ENCODE measurements at places on chromosomes 16 and 17.

DNA sequence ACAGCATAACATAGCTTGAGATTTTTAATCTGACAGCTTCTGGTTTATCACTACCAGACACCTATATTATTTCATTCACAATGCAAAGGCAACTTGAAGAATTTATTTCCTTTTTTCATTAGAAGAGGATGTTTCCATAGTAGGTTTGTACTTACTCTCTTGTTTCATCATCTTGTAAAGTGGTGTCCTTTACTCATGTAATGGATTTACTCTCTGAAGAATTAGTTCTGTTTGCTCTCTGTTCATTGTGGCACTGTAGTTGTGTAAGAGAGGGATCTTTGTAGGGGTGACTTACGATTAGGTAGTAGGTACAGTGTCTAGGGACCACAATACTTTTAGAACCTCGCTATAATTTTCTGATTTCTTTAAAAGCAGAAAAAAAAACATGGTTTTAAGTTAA is 256.1 kb downstream of the BCAS3 start:
- no peak for DNase-seq

DNA sequence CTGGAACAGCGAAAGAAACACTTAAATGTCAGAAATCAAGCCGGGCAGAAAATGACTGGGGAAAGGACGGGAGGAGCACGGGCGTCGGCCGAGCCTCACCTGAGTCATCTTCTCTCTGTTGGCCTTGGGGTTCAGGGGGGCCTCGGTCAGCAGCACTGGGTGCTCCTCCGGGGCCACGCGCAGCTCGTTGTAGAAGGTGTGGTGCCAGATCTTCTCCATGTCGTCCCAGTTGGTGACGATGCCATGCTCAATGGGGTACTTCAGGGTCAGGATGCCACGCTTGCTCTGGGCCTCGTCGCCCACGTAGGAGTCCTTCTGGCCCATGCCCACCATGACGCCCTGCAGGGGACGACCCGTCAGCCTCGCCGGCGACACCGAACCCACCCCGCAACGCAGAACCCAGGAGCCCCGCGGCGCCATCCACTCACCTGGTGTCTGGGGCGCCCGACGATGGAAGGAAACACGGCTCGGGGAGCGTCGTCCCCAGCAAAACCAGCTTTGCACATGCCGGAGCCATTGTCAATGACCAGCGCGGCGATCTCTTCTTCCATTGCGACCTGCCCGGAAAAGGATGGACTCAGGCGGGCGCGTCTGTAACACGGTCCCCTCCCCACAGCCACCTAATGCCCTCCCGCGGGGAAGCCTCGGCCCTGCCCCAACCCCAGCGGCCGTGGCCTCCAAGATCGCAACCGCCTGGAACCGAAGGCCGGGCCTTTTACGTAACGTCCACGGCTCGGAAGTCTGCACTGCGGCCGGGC is 616 bp downstream of the ACTG1 start:
- peak; percentile 58 for DNase-seq

DNA sequence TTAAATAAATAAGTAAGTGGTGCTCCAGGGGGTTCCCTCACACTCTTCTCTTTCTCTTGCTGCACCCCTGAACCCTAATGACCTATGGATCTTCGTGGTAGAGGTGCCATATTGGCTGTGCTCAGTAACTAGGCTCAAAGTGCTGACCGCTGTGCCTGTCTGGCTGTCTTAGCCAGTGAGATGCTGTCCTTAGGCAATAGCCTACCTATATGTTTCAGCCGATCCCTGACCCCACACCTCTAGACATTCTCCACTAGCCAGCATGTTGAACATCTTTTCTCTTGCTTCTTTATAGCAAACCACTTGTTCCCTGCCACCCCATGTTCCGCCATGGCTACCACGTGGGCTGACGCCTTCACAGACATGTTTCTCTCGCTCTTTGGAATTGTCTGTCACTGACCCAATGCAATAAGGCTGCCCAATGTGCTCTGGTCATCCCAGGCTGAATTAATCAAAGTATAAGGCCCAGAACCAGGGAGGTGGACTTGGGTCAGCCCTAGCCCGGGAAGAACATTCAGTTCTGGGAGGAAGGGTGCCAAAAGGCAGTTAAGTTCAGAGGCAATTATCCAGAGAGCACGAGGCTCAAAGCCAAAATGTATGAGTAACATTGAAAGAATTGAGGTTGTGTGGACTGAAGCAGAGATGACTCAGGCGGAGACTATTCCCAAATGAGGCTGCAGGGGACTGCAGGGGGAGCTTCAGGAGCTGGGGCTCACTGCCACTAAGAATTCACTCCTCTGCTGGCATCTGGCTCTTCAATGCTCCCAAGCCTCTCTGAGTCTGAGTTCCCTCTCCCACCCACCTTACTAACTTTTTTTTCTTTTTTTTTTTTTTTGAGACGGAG is 28.7 kb upstream of the TNRC6A start:
- DNase-seq, result peak; percentile 98

DNA sequence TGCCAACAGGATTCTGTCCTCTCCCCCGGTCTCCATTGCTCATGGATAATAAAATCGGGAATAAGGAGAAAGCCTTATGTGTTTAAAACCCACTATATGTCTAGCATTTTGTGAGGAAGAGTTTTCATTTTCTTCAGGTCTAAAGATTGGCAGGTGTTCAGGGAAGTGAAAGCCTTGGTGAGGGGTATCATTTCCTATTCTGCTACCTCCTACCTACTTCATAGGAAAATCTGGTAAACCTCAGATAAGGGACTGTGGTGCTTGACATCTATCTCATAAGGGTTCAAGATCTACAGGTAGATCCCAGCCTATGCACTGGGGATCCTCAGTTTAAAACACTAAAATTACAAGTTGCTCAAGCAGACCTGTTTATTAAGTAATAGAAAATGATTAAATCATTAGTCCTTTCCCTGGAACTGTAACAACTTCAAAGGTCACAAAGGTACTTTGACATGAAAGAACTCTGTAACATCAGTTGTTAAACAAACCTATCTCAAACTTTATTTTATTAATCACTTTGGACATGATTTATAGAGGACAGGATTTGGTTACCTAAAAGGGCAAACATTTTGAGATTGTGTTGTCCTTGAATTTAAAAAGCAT is 6.5 kb downstream of the MOSMO start:
- no peak for DNase-seq

DNA sequence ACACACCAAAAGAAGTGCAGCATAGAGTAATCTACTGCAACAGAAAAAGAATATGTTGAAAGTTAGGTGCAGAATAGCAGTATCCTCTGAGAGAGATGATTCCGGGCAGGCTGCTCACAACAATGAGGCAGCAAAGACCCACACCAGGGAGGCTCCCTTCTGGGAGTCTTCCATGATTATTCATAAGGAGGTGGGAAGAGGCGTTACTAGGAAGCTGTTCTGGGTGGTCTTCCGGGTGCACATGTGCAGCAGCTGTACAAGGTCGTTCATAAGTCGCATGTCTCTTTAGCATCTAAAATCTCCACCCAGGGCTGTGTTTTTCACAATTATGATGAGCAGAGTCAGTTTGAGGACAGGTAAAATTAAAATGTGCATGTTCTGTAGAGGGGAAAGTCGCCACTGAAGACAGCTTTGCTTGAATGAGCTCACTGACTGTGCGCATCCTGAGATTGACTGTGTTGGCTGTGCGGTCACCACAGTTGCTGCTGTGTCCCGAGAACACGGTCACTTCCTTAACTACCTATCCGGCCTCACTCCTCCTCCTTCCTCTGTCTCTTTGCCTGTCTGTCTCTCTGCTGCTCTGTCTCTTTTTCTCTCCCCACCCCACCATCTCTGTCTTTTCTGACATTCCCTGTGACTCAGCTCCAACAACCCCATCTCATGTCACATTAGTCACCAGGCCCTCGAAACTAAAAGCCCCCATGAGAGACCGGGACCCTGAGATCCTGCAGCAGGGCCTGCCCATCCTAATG is 125.5 kb upstream of the HSBP1 start:
- DNase-seq, result peak; percentile 82

DNA sequence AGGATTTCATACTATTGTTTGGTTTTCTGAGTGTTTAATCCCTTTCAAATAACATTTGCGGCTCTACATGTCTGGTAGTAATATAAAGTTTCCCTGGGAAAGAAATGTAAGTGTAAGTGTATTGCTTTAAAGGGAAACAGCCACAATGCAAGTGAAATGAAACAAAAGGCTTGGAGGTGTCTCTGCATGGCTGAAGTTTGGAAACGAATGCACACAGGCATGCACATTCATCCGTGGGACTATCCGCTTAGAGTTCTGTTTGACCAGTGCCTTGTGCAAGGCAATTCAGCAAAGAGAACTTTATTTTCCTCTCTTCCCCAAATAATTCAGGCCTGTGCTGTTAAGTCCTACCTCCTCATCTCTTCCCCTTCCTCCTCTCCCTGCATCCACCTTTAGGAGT is 56.1 kb upstream of the MRTFB start:
- peak; percentile 37 for DNase-seq

GRCh38 chr16:68289621-68290329 is 21.0 kb downstream of the SLC7A6OS start:
- DNase-seq, result no peak

DNA sequence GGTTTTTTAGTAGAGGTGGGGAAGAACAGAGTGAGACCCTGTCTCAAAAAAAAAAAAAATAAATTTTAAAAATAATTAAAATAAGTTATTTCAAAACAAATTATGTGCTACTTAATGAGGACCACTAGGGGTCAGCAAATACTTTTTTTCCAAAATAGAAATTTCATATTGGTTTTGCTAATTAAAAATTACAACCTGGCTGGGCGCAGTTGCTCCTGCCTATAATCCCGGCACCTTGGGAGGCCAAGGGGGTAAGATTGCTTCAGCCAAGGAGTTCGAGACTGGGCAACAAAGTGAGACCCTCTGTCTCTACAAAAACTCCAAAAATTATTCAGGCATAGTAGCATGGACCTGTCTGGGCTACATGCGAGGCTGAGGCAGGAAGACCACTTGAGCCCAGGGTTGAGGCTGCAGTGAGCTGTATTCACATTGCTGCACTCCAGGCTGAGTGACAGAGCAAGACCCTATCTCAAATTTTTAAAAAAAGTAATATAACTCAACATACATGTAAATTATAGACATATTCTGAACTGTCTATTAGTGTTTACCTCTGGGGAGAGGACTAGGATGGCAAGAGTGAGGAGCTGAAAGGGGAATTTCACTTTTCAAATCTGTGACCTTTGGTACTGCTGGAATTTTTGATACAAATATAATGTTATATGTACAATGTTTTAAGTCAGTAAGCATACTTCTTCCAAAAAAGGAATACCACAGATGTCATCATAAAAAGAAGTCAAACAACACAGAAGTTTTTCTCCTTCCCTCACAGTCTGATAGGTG is 8.1 kb downstream of the MEIOB start:
- DNase-seq, result peak; percentile 50

- DNase-seq, result no peak
These were observed 80.9 kb downstream of the GOSR1 start for GRCh38 chr17:30557916-30558685.

GRCh38 chr16:17657045-17657444 is 186.3 kb upstream of the XYLT1 start:
- DNase-seq, result no peak

DNA sequence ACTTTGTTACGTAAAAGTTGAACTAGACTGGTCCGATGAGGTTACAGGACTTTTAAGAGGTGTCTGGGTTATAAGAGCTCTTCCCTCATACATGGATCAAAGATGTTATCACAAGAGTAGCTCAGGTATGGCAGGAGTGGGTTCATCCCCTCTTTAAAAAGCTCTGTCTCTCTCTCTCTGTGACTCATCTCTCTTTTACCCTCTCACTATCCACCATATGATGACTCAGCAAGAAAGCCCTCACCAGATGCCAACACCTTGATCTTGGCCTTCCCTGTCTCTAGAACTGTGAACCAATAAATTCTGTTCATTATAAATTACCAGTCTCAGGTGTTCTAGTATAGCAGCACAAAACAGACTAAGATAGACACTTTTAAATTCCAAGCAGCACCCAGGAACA is 1.9 kb upstream of the CLEC19A start:
- peak; percentile 49 for DNase-seq

DNA sequence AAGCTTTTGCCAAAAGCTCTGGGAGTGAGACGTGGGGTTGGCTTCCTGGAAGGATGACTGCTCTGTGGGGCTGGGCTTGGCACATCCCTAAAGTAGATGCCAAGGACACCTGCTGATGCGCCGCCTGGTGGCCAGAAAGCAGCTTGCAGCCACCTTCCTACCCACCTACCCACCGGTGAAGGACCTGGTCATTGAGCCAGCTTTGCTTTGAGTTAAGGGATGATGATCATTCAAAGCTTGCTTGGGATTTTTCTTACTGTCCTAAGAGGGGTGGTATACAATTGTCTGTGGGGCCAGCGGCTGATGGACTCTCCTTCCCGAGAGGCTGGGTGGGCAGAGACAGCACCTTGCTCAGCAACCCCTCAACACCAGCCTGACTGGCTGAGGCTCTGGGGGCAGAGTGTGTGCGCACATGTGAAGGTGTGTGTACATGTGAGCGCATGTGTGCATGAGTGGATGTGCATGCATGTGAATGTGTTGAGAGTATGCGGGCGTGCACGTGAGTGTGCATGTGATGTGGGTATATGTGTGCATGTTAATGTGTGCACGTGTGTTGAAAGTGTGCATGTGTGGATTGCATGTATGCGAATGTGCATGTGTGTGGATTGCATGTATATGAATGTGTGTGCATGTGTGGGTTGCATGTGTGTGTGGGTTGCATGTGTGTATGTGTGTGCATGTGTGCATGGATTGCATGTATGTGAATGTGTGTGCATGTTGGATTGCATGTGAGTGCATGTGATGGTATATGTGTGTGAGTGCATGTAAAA is 18.6 kb downstream of the C1QTNF1 start:
- DNase-seq, result peak; percentile 76

- DNase-seq, result no peak
These were observed 1.4 kb downstream of the ZSWIM7 start for GRCh38 chr17:15998031-15998562.

DNA sequence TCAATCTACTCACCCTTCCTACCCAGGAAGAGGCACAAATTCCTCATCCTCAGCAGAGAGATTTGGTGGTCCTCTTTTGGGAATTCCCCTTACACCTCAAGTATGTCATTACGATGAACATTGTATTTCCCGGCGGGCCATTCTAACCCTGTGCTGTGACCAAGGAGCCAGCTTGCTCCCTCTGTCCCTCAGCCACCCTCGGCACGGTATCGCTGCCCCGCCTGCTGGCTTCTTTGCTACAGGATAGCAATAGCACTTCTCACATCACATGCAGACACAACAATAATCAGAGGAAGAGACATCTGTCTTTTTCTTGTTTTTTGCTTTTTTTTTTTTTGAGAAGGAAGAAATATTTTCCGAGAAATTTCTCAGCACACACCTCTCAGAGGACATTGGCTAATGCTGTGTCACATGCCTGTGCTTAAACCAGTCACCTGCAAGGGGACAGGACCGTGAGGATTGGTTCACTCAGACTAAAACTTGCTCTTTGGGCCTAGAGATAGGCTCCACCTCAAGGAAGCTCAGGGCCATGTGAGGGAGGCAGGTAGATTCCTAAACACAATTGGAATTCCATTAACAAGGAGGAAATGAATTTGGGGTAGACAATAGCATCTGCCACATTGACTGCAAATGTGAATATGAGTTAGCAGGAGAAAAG is 41.2 kb downstream of the TMC5 start:
- DNase-seq, result no peak

All from kidney tubule cell (primary cell).